ENCODE measurements at places on chromosomes 11 and 22.

GRCh38 chr22:43515902-43516301 lies 104.1 kb downstream of the MPPED1 start:
- DNase-seq, result peak; percentile 68
- H3K36me3 ChIP-seq, result no peaks in the 10 kb centered on the region
- H3K27me3 ChIP-seq, result no peaks in the 10 kb centered on the region

- H3K36me3 ChIP-seq, result no peaks in the 10 kb centered on the region
- H3K27me3 ChIP-seq, result no peaks in the 10 kb centered on the region
- H3K4me1 ChIP-seq, result peaks cover 17% of the 10 kb centered on the region
- peak; percentile 62 for DNase-seq
- no peak overlapping the region for H3K27ac ChIP-seq
These were observed 349.7 kb downstream of the BUD13 start for GRCh38 chr11:116422956-116423600.

- no peaks in the 10 kb centered on the region for H3K36me3 ChIP-seq
- no peak overlapping the region for H3K27ac ChIP-seq
- DNase-seq, result no peak
- H3K4me1 ChIP-seq, result peaks cover 58% of the 10 kb centered on the region
- no peak overlapping the region for H3K4me3 ChIP-seq
- H3K27me3 ChIP-seq, result peaks cover 50% of the 10 kb centered on the region
These were observed 12.0 kb upstream of the DGKZ start for GRCh38 chr11:46335271-46335670.

GRCh38 chr22:30228509-30229359 lies 17.8 kb downstream of the LIF start:
- H3K36me3 ChIP-seq, result no peaks in the 10 kb centered on the region
- no peak for DNase-seq
- H3K27ac ChIP-seq, result no peak overlapping the region
- peaks cover 18% of the 10 kb centered on the region for H3K4me1 ChIP-seq
- H3K4me3 ChIP-seq, result no peak overlapping the region
- no peaks in the 10 kb centered on the region for H3K27me3 ChIP-seq

GRCh38 chr11:93737904-93738612 lies 3.2 kb downstream of the TAF1D start:
- DNase-seq, result no peak
- H3K4me1 ChIP-seq, result peaks cover 22% of the 10 kb centered on the region
- peak overlapping the region; percentile 63 for H3K4me3 ChIP-seq
- H3K36me3 ChIP-seq, result peaks cover 69% of the 10 kb centered on the region
- H3K27me3 ChIP-seq, result no peaks in the 10 kb centered on the region

GRCh38 chr11:29159552-29160465 lies 857.0 kb downstream of the KCNA4 start:
- H3K4me3 ChIP-seq, result no peak overlapping the region
- no peak overlapping the region for H3K27ac ChIP-seq
- peak; percentile 84 for DNase-seq
- no peaks in the 10 kb centered on the region for H3K4me1 ChIP-seq

GRCh38 chr22:37751449-37752188 lies 54.8 kb downstream of the TRIOBP start:
- peaks cover 10% of the 10 kb centered on the region for H3K4me1 ChIP-seq
- no peak overlapping the region for H3K4me3 ChIP-seq
- H3K27ac ChIP-seq, result no peak overlapping the region
- no peaks in the 10 kb centered on the region for H3K36me3 ChIP-seq
- 0 out of 2 replicates have a peak, but pooled peaks cover 3% of the 10 kb centered on the region for H3K27me3 ChIP-seq
- DNase-seq, result no peak

GRCh38 chr11:46237248-46238077 lies 40.0 kb upstream of the CREB3L1 start:
- peak overlapping the region; percentile 81 for H3K4me3 ChIP-seq
- H3K4me1 ChIP-seq, result peaks cover 36% of the 10 kb centered on the region
- no peaks in the 10 kb centered on the region for H3K36me3 ChIP-seq
- H3K27ac ChIP-seq, result no peak overlapping the region
- peak; percentile 72 for DNase-seq
- peaks cover 32% of the 10 kb centered on the region for H3K27me3 ChIP-seq

GRCh38 chr11:129323896-129324502 lies 51.6 kb upstream of the BARX2 start:
- H3K4me3 ChIP-seq, result no peak overlapping the region
- H3K27me3 ChIP-seq, result no peaks in the 10 kb centered on the region
- H3K36me3 ChIP-seq, result no peaks in the 10 kb centered on the region
- H3K4me1 ChIP-seq, result peaks cover 17% of the 10 kb centered on the region
- peak overlapping the region; percentile 42 for H3K27ac ChIP-seq

GRCh38 chr11:67252831-67253239 lies 13.4 kb upstream of the GRK2 start:
- peak; percentile 58 for DNase-seq
- no peak overlapping the region for H3K27ac ChIP-seq
- H3K36me3 ChIP-seq, result peaks cover 83% of the 10 kb centered on the region

GRCh38 chr11:68016161-68016903 lies 6.2 kb downstream of the ALDH3B1 start:
- H3K27ac ChIP-seq, result no peak overlapping the region
- DNase-seq, result no peak
- no peaks in the 10 kb centered on the region for H3K27me3 ChIP-seq
- no peaks in the 10 kb centered on the region for H3K36me3 ChIP-seq
- H3K4me3 ChIP-seq, result no peak overlapping the region

DNA sequence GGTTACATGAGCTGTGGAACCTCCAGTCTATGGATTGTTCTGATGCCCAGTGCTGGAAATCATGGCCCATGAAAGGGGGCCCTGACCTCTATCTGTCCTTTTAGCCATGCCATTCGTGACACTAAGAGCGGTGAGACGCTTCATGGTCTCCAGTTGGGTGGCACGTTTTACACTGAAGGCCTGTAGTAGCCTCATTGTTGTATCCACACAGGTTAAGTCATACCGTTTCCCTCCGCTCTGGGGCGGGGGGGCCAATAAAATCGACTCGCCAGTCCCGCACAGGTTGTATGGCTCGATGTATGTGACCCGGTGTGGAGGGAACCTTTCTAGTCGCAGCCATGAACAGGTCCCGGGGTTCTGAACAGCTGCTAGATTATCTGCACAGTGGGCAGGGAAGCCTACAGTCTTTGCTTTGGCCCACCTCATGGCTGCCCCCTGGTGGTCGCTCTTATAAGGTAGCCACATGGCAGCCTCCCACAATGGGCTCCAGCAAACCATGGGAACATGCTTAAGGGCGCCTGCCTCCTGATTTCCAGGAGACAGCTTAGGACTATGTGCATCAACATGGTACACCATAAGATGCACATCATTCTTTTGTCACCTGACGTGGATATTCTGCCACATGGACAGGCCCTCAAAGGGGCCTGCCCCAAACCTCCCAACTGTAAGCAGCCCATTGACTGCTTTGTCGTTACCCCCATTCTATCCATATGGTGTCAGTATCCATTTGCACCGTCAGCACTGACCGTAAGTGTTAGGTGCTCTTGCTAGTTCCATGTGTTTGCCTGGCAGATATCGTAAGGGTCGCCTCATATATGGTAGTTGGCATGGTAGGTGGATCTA lies 19.7 kb upstream of the APOL3 start:
- H3K27ac ChIP-seq, result no peak overlapping the region
- no peak overlapping the region for H3K4me3 ChIP-seq
- no peaks in the 10 kb centered on the region for H3K4me1 ChIP-seq
- DNase-seq, result peak; percentile 87

DNA sequence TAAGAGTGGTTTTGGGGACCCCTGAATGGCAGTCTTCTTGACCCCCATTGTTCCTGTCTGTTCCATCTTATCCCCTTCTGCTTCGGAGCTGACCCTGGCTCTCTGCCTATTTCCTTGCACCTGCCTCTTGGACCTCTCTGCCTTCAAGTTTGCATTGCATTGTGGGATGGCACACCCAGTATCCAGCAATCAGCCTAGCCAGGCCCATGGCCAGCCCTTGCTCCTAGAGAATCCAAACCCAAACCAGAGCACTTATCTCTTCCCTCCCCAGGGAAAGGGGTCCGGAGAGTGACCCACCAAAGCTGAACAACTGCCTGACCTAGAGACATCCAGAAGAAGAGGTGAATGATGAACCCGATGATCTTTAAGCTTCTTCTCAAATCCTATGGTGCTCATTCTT lies 607.3 kb upstream of the CADM1 start:
- DNase-seq, result no peak
- no peak overlapping the region for H3K27ac ChIP-seq
- H3K4me1 ChIP-seq, result peaks cover 12% of the 10 kb centered on the region
- H3K27me3 ChIP-seq, result peaks cover 44% of the 10 kb centered on the region
- no peak overlapping the region for H3K4me3 ChIP-seq
- no peaks in the 10 kb centered on the region for H3K36me3 ChIP-seq

DNA sequence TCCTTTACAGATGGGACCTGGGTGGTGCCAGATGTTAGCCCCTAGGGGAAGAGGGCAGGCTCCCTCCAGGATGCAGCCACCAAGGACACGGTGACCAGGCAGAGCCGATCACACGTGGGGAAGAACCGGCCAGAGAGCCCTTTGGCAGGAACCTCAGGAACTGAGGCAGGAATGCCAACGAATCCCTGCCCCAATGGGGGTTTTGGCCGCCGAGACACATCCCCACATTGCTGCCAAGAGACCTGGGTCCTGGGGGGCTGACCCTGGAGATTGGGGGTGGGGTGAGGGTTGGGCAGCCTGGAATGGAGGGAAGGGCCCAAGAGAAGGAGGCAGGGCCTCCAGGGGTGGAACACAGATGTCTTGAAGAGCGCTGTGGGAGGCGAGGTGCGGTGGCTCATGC lies 28.7 kb upstream of the LMO1 start:
- H3K27ac ChIP-seq, result no peak overlapping the region
- H3K27me3 ChIP-seq, result no peaks in the 10 kb centered on the region
- no peak for DNase-seq
- H3K4me3 ChIP-seq, result no peak overlapping the region

GRCh38 chr22:39907605-39908097 lies 6.8 kb downstream of the GRAP2 start:
- no peak for DNase-seq
- H3K27me3 ChIP-seq, result no peaks in the 10 kb centered on the region
- no peaks in the 10 kb centered on the region for H3K36me3 ChIP-seq
- H3K4me1 ChIP-seq, result peaks cover 6% of the 10 kb centered on the region
- H3K4me3 ChIP-seq, result no peak overlapping the region

DNA sequence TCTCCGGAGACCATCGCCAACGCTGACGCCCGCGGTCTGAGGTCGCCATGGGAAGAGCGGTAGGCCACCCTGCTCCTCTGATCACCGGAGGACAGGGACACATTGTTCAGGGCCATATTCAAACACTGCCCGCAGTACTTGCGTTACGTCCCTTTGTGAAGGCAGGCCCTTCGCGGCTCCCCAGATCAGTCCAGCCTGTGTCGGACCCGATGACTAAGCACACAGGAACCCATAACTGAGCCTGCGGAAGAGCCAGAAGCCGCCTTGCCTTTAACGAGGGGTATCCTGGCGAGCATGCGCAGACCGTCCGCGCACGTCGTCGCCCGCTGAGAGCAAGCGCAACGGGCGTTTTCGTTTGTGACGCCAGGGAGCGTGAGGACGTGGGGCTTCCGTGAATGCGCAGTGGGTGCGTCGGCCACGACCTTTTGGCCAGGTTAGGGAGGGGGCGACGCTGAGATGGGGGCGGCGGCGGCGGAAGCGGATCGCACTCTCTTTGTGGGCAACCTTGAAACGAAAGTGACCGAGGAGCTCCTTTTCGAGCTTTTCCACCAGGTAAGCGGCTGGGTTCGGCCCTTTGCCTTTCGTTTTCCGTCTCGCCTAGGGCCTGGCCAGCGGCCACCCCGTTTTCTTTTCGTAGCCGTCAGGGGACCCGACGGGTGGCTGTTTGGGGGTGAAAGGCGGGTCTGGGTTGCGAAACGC lies at the start of the genes C11orf71 and RBM7:
Gene C11orf71 (minus strand): TSS at position 296 of the 699 bp plus-strand sequence. CDS start 180 bp downstream, at position 116.
Gene RBM7 (plus strand): TSS at position 451 of the 699 bp plus-strand sequence. CDS start 6 bp downstream, at position 457.
- DNase-seq, result peak; percentile 95
- H3K27ac ChIP-seq, result peak within 1 kb of the TSS; percentile 91
- H3K27me3 ChIP-seq, result no peaks in the 10 kb centered on the region

GRCh38 chr22:29348041-29348440 lies 32.5 kb upstream of the RASL10A start:
- H3K4me3 ChIP-seq, result no peak overlapping the region
- no peaks in the 10 kb centered on the region for H3K4me1 ChIP-seq
- H3K27me3 ChIP-seq, result no peaks in the 10 kb centered on the region
- H3K36me3 ChIP-seq, result peaks cover 15% of the 10 kb centered on the region
- H3K27ac ChIP-seq, result no peak overlapping the region

DNA sequence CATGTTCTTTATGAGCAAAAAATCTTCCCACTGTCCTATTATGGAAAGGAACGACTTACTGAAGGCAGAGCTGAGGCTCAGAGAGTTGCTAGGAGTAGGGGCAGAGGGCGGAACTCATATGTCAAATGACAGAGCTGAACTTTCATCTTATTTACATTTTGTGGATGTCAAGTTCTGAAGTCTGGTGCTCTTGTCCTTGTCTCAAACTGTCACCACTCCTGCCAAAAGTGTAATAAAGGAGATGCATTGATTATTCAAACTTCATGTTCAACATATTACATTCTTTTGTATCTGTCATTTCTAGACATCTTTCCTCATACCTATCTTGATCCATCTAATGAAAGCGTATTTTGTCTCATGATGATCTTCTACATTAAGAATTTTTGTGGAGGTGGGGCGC lies 57.1 kb upstream of the C11orf87 start:
- H3K4me1 ChIP-seq, result no peaks in the 10 kb centered on the region
- no peaks in the 10 kb centered on the region for H3K36me3 ChIP-seq
- no peak overlapping the region for H3K27ac ChIP-seq
- H3K27me3 ChIP-seq, result no peaks in the 10 kb centered on the region
- DNase-seq, result no peak

DNA sequence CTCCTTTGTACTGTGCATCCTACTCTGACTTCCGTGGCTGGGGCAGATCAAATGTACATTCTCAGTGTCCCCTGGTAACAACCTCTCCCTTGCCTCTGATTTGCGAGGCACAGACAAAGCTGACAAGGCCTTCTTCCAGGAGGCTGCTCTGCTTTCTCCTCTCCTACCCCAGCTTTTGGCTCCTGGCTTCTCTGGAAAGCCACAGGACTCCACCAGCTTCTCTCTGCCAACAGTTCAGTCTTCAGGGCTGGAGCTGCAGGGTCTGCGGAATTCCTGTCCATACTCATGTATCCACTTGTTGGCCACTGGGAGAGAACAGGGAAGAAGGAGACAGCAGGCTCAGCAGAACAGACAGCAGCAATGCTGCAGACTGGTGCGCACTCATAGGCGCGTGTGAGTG lies 44.4 kb downstream of the P4HA3 start:
- no peak overlapping the region for H3K4me3 ChIP-seq
- H3K27ac ChIP-seq, result no peak overlapping the region
- H3K27me3 ChIP-seq, result no peaks in the 10 kb centered on the region
- no peaks in the 10 kb centered on the region for H3K4me1 ChIP-seq
- no peaks in the 10 kb centered on the region for H3K36me3 ChIP-seq
- no peak for DNase-seq

DNA sequence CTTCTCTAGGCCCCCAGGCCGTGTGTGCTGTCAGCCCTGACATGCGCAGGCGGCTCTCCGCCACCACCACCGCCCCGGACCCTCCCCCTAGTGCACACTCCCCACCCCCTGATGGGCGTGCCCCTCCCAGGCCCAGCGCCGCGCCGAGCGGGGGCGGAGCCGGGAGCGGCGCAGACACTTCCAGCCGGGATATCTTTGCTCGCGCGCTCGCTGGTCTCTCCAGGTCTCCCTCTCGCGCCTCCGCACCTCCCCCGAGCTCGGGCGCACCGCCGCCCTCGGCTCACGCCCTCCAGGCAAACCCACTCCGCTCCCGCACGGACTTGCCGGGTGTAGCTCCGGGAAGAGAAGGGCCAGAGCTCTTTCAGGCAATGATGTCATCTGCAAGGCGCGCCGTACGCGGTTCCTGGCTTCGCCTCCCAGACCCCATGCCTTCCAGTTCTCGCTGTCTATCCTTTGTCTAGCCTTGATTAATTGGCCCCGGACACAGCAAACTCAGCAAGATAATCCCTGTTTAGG lies at the start of gene SCN3B:
Gene SCN3B (minus strand): TSS at position 59 of the 516 bp plus-strand sequence. CDS start 823 bp downstream, outside the sequence.
- no peaks in the 10 kb centered on the region for H3K36me3 ChIP-seq
- peak; percentile 90 for DNase-seq
- peaks cover 38% of the 10 kb centered on the region for H3K27me3 ChIP-seq
- peak within 1 kb of the TSS; percentile 97 for H3K4me3 ChIP-seq
- no peak within 1 kb of the TSS for H3K27ac ChIP-seq
- peaks cover 12% of the 10 kb centered on the region for H3K4me1 ChIP-seq

Measured in GM23338 (cell line).